ENCODE measurements at places on chromosomes 7 and 10. TPM values are rescaled to one million over a fixed set of nuclear protein-coding genes. Genes with fewer than 3 reads are reported as not detected.

Gene VPS37D
- 10.0 TPM for polyA plus RNA-seq

Gene ZNF862
- 19.9 TPM for polyA plus RNA-seq

Gene PLAU
- polyA plus RNA-seq = 24.3 TPM

Gene SPDYE6
- 2.4 TPM for polyA plus RNA-seq

Gene ZNF735
- not detected for polyA plus RNA-seq

Data from right renal cortex interstitium (tissue), 3 donors.